Epithelial cell of umbilical artery (primary cell): ENCODE measurements at places on chromosomes 5 and 9. TPM values are rescaled to one million over a fixed set of nuclear protein-coding genes. Genes with fewer than 3 reads are reported as not detected.

Gene MAMDC2
- total RNA-seq, result 6.5 and 15.7 TPM in 2 replicates

Gene PBX3
- total RNA-seq, result 13.5 and 15.6 TPM in 2 replicates

Gene LOX
- total RNA-seq, result 35.4 and 48.8 TPM in 2 replicates

Gene EQTN
- total RNA-seq, result not detected in 2 replicates

Gene HIGD2A
- total RNA-seq, result 13.2 and 24.4 TPM in 2 replicates

Gene FGD3
- not detected in 2 replicates for total RNA-seq

Gene MOB3B
- total RNA-seq, result not detected in 2 replicates

Gene SLCO4C1
- total RNA-seq, result under 0.01 TPM in 1 of 2 replicates, not detected in the other

Gene OBP2B
- not detected in 2 replicates for total RNA-seq

Gene NUTM2G
- total RNA-seq, result not detected in 2 replicates

Gene CD14
- 1.2 and 1.6 TPM in 2 replicates for total RNA-seq

Gene MRPL22
- total RNA-seq, result 32.5 and 41.8 TPM in 2 replicates

Gene TPPP
- total RNA-seq, result under 0.01 and 0.15 TPM in 2 replicates
